ENCODE measurements at places on chromosomes 11 and 22. TPM values are rescaled to one million over a fixed set of nuclear protein-coding genes. Genes with fewer than 3 reads are reported as not detected.

DNA sequence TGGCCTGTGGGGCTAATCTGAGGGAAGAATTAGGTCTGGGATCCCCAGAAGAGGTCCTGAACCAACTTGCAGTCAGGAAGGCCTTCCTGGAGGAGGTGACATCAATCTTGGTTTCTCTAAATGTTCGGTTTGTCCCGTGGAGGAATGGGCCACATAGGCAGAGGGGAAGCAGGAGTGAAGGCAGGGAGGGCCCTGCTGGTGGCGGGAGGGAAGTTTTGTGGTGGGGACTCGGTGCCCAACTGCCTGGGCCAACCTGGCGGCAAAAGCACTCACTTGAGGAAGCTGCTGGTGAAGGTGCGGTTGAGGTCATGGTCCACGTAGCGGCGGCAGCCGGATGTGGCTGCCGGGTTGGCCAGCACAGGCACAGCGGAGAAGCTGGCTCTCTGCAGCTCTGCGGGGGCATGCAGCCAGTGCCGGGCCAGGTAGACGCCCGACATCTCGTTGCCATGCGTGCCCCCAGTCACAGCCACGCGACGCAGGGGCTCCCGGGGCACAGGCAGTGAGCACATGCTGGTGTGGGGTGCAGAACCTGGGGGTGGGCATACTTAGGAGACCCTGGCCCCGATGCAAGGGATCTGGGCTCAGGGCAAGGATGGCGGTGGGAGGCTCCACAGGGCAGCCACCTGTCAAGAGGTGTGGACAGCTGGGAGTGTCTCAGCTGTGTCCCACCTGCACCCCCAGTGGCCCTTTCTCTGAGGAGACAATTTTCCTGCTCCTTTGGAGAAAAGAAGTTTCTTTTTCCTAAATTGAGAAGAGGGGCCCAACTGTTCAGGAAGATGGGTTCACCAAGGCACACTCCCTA is 3.8 kb downstream of the ACY3 start:
- peak; percentile 73 for DNase-seq

ASPHD2 gene
- 12.0 TPM for total RNA-seq

OR5B21 gene
- total RNA-seq = not detected

INS gene
- not detected for total RNA-seq

- DNase-seq = no peak
These were observed 1121.8 kb upstream of the TENM4 start for GRCh38 chr11:80562523-80563125.

DNA sequence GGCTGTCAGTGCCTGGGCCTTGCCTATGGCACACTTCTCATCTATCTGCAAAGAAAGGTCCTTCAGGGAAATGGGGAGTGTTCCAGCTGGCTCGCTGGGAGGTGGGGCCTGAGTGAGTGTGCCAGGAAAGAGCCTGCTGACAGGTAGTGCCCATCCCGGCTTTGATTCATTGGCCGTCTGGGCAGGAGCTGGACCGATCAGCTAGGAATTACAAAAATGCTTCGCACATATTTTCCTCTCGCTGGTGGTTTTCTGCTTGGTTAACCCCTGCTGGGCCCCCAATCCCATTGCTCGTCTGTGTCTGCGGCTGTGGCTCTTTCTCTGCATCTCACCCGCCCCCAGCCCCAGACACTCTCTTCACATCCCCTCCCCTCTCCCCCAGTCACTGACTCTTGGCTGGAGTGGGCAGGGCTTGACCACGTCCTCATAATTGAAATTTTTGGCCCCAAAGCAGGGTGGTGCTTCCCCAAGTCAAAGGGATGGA is 10.8 kb downstream of the LIF start:
- DNase-seq = no peak

- DNase-seq = no peak
These were observed 163.6 kb upstream of the ISX start for GRCh38 chr22:34902335-34902734.

DNA sequence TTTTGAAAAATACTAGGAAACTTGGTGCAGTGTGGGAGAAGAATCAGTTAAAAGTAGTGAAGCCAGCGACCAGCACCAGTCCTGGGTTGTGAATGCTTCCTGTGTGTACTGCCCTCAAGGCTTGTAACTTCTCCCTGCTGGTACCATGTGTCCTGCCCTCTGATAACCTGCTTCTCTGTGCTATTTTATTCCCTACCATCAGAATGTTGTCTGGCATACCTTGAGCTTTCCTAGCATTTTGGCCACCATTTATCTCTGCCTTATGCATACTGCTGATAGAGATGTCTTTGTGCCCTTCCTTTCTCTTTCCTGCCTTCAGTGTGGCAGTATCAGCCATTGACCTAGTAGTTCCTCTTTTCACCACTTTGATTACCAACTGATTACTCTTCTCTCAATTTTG is 2.0 kb downstream of the GTF2H1 start:
- DNase-seq = no peak

GRCh38 chr11:64347193-64347867 is 7.3 kb downstream of the CCDC88B start:
- DNase-seq = no peak

- DNase-seq = no peak
These were observed 15.7 kb downstream of the DMC1 start for GRCh38 chr22:38554281-38554680.

SYT9 gene
- not detected for total RNA-seq

DNA sequence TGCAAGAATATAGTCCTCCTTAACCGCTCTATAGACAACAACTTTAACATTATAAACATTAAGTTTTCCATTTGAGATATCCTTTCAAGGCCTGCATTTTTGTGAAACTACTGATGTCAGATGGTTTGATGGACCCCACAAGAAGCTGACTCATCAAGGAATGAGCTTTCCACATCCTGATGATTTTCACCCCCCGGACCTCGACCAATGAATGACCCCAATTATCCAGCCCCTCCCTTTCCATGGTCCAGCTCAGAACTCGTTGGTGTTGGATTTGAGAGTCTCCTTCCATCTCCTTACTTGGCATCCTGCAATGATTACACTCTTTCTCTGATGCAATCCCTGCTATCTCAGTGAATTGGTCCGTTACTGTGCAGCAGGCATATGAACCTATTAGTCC is 31.8 kb upstream of the GUCY1A2 start:
- no peak for DNase-seq

DNA sequence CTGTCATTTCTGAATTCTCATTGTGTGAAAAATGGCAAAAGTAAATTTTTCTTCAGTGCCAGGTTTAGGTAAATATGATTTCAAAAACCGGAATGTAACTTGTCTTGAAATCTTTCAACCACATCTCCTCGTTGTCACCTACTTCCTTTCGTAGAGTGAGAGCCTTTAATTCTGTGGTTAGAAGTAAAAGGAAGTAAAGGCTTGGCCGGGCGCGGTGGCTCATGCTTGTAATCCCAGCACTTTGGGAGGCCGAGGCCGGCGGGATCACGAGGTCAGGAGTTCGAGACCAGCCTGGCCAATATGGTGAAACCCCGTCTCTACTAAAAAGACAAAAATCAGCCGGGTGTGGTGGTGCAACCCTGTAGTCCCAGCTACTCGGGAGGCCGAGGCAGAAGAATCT is 29.8 kb downstream of the SGSM3 start:
- peak; percentile 78 for DNase-seq

- peak; percentile 32 for DNase-seq
These were observed 14.0 kb upstream of the SESN3 start for GRCh38 chr11:95245038-95245437.

DNA sequence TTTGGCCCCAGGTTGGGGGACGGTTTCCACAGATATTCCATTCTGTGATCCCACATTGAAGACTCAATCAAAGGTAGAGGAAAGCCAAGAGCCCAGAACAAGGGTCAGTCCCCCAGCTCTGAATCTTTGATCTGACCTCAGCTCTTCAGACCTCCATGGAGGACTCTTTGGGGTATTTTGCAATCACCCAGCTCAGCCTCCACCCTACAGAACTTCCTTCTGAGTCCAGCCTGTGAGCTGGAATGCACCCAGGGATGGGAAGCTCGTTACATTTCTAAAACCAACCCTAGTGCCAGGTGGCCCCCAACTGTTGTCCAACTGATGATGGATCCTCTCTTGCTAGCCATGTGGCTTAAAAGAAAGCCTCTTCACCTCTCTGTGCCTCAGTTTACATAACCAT is 335.3 kb downstream of the MN1 start:
- no peak for DNase-seq

GRCh38 chr11:78227921-78228320 is 39.2 kb downstream of the USP35 start:
- DNase-seq = no peak

GRCh38 chr11:1532014-1532586 is 40.0 kb downstream of the DUSP8 start:
- DNase-seq = no peak

- no peak for DNase-seq
These were observed 19.4 kb upstream of the LIN7C start for GRCh38 chr11:27525824-27526516.

GRCh38 chr11:120784566-120785251 is 239.2 kb upstream of the TBCEL start:
- DNase-seq = no peak

ISX gene
- total RNA-seq = not detected

MUS81 gene
- total RNA-seq = 60.2 TPM

- DNase-seq = no peak
These were observed 56.7 kb downstream of the AMBRA1 start for GRCh38 chr11:46537121-46537520.

DNA sequence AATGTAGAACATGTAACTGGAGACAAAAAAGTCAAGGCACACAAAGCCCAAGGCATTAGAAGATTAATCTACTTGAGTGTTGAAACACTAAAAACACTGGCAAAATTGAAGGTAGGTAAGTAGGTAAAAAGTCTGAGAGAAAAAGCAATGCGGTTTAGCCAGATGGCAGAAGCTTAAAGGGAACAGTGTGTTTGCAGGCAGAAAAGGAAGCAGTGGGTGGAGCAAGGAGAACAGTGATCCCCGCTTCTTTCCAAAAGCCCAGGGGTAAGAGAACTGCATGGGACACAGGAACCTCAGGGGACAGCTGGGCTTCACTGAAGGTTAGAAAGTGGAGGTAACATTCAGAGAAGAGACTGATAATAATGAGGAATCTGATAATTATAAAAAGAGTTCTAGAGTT is 16.0 kb downstream of the MRE11 start:
- DNase-seq = no peak

DNA sequence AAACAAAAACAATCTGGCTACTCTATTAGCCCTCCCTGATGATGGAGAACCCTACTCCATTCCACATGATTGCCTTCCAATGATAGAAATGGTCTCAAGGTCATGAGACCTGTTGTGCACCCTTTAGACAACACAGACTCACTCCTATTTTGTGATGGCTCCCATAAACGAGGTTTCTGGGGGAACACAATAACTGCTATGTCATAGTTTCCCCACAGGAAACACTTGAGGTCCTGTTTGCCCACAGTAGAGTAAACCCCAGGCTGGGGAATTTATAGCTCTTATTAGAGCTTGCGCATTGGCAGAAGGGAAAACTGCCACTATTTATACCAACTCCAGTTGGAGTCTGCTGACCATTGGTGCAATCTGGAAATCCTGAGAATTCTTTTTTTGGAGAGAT is 28.7 kb downstream of the MIF start:
- no peak for DNase-seq

APOA1 gene
- not detected for total RNA-seq
